ENCODE measurements at places on chromosomes 12 and 14. TPM values are rescaled to one million over a fixed set of nuclear protein-coding genes. Genes with fewer than 3 reads are reported as not detected.

PTHLH gene
- total RNA-seq = not detected

SLC7A8 gene
- 0.79 TPM for total RNA-seq

LRRIQ1 gene
- total RNA-seq = not detected

RFLNA gene
- total RNA-seq = not detected

DCAF11 gene
- 84.0 TPM for total RNA-seq

NPFF gene
- total RNA-seq = not detected

VRTN gene
- not detected for total RNA-seq

HIGD1C gene
- not detected for total RNA-seq

TOMM20L gene
- total RNA-seq = not detected

FBXL14 gene
- 11.4 TPM for total RNA-seq

DNA sequence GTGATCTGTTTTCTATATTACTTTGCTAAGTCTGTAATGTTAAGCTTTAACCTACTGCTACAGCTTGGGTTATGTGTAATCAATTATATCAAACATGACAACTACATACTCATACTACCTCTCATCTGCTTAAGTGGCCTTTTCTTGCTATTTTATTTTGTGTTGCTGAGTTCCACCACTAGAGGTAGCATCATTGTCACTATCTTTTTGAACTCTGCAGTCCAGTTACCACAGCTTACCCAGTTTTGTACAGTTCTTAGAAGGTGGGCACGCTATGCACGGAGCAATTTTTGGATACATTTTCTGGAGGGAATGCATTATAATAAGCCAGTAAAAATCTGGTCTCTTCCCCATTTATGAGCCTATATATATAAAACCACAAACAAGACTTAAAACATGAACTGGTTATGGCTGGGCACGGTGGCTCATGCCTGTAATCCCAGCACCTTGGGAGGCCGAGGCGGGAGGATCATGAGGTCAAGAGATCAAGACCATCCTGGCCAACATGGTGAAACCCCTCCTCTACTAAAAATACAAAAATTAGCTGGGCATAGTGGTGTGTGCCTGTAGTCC is 48.5 kb downstream of the SAV1 start:
- no peak for DNase-seq
- H3K4me1 ChIP-seq = no peaks in the 10 kb centered on the region
- H3K36me3 ChIP-seq = no peaks in the 10 kb centered on the region
- no peak overlapping the region for H3K4me3 ChIP-seq
- no peaks in the 10 kb centered on the region for H3K27me3 ChIP-seq
- H3K27ac ChIP-seq = no peak overlapping the region

DNA sequence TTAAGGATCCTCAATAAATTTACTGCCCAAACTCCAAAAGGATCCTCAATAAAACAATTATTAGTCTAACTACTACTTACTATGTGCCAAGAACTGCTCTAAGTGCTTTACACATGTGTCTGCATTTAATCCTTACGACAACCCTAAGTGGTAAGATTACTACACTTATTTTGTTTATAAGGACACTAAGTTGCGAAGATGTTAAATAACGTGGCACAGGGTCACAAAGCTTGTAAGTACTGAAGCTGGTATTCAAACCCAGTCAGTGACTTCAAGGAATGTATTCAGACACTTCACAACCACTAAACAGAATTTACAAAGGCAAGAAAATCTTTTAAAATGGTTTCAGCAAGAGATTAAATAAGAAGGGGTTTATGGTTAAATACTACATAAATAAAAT is 13.0 kb downstream of the FERMT2 start:
- no peak overlapping the region for H3K27ac ChIP-seq
- peaks cover 6% of the 10 kb centered on the region for H3K27me3 ChIP-seq
- DNase-seq = no peak
- no peaks in the 10 kb centered on the region for H3K4me1 ChIP-seq

GRCh38 chr12:26345471-26346003 is 150.2 kb downstream of the SSPN start:
- no peak overlapping the region for H3K4me3 ChIP-seq
- no peak overlapping the region for H3K27ac ChIP-seq
- no peak for DNase-seq
- H3K36me3 ChIP-seq = peaks cover 16% of the 10 kb centered on the region

- DNase-seq = no peak
- peaks cover 17% of the 10 kb centered on the region for H3K27me3 ChIP-seq
- no peaks in the 10 kb centered on the region for H3K4me1 ChIP-seq
These were observed 20.4 kb downstream of the CLMN start for GRCh38 chr14:95299271-95299670.

DNA sequence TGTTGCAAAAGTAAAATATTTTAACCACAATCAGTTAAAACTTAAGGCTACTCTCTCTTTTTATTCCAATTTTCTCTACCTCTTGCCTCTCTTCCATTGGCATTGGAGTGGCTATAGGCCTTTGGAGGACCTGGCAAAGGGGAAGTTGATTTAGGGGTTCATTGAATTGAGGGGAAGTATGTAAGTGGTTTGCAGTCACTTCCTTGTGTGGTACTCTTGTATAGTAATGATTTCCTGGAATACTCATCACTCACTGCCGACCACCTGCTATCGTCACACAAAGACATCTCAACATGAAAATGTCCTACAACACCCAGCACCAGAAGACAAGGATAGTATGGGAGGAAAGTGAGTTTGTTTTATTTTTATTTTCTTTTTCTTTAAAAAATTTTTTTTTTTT is 45.7 kb upstream of the CPM start:
- no peak overlapping the region for H3K27ac ChIP-seq
- H3K36me3 ChIP-seq = no peaks in the 10 kb centered on the region
- DNase-seq = no peak
- H3K27me3 ChIP-seq = peaks cover 6% of the 10 kb centered on the region

GRCh38 chr12:71440763-71441748 is 1.5 kb downstream of the LGR5 start:
- H3K36me3 ChIP-seq = peaks cover 2% of the 10 kb centered on the region
- H3K4me3 ChIP-seq = peak overlapping the region; percentile 74
- DNase-seq = peak; percentile 11

- H3K27me3 ChIP-seq = no peaks in the 10 kb centered on the region
- H3K4me1 ChIP-seq = peaks cover 46% of the 10 kb centered on the region
- H3K4me3 ChIP-seq = no peak overlapping the region
- DNase-seq = no peak
- H3K36me3 ChIP-seq = peaks cover 49% of the 10 kb centered on the region
These were observed 28.6 kb upstream of the SLC6A13 start for GRCh38 chr12:291153-291723.

- H3K4me3 ChIP-seq = no peak overlapping the region
- H3K27me3 ChIP-seq = peaks cover 40% of the 10 kb centered on the region
- no peak overlapping the region for H3K27ac ChIP-seq
- peaks cover 5% of the 10 kb centered on the region for H3K4me1 ChIP-seq
- no peaks in the 10 kb centered on the region for H3K36me3 ChIP-seq
These were observed 6.7 kb downstream of the RPH3A start for GRCh38 chr12:112798048-112798760.

GRCh38 chr14:36478782-36479181 is 41.2 kb downstream of the NKX2-1 start:
- H3K27ac ChIP-seq = no peak overlapping the region
- peak; percentile 17 for DNase-seq
- no peak overlapping the region for H3K4me3 ChIP-seq
- H3K27me3 ChIP-seq = peaks cover 15% of the 10 kb centered on the region
- H3K4me1 ChIP-seq = peaks cover 4% of the 10 kb centered on the region

- no peak overlapping the region for H3K4me3 ChIP-seq
- no peak overlapping the region for H3K27ac ChIP-seq
- no peaks in the 10 kb centered on the region for H3K27me3 ChIP-seq
- no peaks in the 10 kb centered on the region for H3K4me1 ChIP-seq
These were observed 36.7 kb upstream of the GRIN2B start for GRCh38 chr12:14018080-14018479.

GRCh38 chr14:89180546-89180945 is 236.5 kb downstream of the FOXN3 start:
- H3K27me3 ChIP-seq = no peaks in the 10 kb centered on the region
- no peak for DNase-seq
- peaks cover 9% of the 10 kb centered on the region for H3K4me1 ChIP-seq
- peaks cover 13% of the 10 kb centered on the region for H3K36me3 ChIP-seq
- H3K27ac ChIP-seq = no peak overlapping the region

- no peak for DNase-seq
- H3K36me3 ChIP-seq = no peaks in the 10 kb centered on the region
- H3K27me3 ChIP-seq = peaks cover 2% of the 10 kb centered on the region
- H3K27ac ChIP-seq = no peak overlapping the region
These were observed 2.6 kb downstream of the CCDC85C start for GRCh38 chr14:99601361-99601831.

- peaks cover 35% of the 10 kb centered on the region for H3K27me3 ChIP-seq
- no peaks in the 10 kb centered on the region for H3K4me1 ChIP-seq
- H3K27ac ChIP-seq = no peak overlapping the region
- DNase-seq = no peak
These were observed 86.8 kb upstream of the ADAMTS20 start for GRCh38 chr12:43638806-43639205.

DNA sequence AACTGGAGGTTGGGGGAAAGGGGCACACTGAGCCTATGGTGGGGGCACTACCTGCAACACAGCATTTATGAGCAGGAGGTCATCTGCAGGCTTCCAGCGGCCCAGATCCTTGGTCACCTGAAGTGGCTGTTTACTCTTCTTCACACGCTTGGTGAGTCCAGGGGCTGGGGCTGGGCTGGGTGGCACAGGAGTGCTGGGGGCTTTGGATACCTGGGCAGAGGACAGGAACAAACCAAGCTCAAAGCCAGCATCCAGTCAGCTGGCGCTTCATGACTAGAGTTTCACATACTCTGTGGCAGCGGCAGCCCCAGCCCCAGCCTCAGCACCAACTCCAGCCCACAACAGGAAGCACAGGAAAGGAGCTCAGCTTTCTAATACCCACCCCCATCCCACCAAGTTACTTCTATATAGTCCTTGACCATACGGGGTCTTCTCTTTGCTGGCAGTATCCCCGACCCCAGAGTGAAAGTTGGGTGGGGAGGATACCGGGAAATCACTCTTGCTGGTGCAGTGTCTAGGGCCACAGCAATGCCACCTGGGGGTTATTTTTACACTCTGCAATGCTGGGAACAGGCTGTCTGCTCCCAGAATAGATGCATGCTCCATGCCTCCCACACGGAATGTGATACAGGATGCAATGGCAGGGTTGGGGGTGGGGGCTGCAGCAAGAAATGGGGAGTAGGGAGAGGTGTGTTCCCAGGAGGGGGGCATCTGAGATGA is 3.1 kb downstream of the MCRS1 start:
- no peak overlapping the region for H3K4me3 ChIP-seq
- no peak for DNase-seq
- peaks cover 25% of the 10 kb centered on the region for H3K36me3 ChIP-seq

DNA sequence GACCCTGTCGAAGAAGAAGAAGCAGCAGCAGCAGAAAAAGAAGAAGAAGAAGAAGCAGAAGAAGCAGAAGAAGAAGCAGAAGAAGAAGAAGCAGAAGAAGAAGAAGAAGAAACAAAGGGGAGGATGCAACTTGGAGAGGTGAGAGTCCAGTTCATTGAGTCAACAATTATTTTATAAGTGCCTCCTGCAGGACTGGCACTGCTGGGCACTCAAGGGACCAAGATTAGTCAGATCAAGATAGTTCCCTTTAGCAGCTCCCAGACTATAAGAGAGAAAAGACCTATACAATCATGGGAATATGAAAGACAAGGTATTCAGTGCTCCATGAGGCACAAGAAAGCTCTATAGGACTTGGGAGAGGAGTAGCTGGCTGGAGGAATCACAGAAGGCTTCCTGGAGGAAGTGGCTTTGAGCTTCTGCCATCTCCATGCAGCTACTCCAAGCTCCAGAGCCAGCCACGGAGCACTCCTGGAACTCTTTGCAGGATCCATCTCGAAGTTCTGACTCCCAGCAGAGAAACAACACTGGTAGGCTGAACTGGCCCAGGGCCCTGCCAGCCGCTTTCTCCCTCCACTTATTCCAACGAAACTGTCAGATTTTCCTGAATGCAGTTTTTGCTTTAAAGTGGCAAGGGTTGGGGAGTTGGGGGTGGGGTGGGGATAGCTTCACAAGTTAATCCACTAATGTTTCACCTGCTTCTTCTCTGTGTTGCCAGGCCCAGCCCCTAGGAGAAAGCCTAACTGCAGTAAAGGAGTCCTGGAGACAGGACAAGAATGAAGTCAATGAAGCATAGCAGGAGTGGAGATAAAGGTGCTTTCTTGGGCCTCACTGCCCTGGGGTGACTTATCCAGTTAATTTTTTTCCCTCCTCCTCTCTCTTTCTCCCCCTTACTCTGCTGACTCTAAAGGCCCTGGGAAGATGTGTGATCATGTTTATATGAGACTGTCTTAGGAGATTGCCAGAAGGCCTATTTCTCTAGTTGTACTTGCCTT is 140.1 kb upstream of the PARP11 start:
- H3K36me3 ChIP-seq = no peaks in the 10 kb centered on the region
- no peak overlapping the region for H3K27ac ChIP-seq
- no peaks in the 10 kb centered on the region for H3K27me3 ChIP-seq
- H3K4me3 ChIP-seq = no peak overlapping the region
- DNase-seq = no peak
- H3K4me1 ChIP-seq = no peaks in the 10 kb centered on the region

GRCh38 chr14:101181446-101182313 is 278.2 kb upstream of the RTL1 start:
- no peak for DNase-seq
- H3K36me3 ChIP-seq = no peaks in the 10 kb centered on the region
- no peak overlapping the region for H3K27ac ChIP-seq
- H3K4me1 ChIP-seq = no peaks in the 10 kb centered on the region
- H3K4me3 ChIP-seq = no peak overlapping the region
- no peaks in the 10 kb centered on the region for H3K27me3 ChIP-seq

GRCh38 chr14:94775871-94776210 is 5.9 kb upstream of the GSC start:
- peaks cover 7% of the 10 kb centered on the region for H3K4me1 ChIP-seq
- H3K4me3 ChIP-seq = no peak overlapping the region
- DNase-seq = no peak
- no peaks in the 10 kb centered on the region for H3K36me3 ChIP-seq

GRCh38 chr14:89849931-89850330 is 104.6 kb downstream of the EFCAB11 start:
- no peaks in the 10 kb centered on the region for H3K4me1 ChIP-seq
- H3K4me3 ChIP-seq = no peak overlapping the region
- H3K36me3 ChIP-seq = no peaks in the 10 kb centered on the region
- no peak overlapping the region for H3K27ac ChIP-seq

DNA sequence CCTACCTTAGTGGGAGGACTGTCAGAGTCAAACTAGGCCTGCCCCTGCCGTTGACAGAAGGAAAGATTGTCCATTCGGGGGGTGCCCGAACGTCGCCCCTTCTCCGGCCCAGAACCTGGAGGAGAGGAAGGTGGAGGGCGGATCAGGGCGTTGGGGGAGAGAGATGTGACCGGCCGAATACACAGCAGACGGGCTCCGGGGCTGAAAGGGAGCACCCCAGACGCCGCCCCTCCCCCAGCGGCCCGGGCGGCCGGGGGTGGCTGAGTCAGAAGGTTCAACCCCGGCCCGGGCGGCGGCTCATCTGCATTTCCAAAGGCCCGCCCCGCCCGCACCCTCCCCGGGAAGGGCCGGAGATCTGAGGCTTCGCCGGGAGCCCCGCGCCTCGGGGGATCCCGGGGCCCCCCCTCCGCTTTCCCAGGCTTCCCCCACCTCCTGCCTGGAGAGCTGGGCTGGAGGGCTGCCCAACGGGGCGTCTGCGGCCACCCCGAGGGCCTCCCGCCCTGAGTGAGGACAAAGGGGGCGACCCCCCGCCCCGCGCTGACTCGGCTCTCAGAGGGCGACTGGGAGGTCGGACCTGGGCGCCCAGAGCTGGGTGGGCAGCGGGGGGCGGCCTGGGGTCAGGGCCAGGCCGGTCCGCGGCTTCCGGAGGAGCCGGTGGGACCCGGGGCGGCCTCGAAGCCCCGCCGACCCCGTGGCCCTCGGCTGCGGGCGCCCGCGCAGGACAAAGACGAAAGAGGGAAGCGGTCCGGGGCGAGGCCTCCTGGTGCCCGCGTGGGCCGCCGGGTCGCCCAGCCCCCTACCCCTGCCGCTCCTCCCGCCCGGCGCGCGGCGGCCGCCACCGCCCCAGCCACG is 3.7 kb upstream of the SETD1B start:
- H3K36me3 ChIP-seq = peaks cover 21% of the 10 kb centered on the region
- H3K4me3 ChIP-seq = peak overlapping the region; percentile 76
- DNase-seq = peak; percentile 90
- peaks cover 26% of the 10 kb centered on the region for H3K4me1 ChIP-seq
